ENCODE measurements at places on chromosomes 16 and 17.
A peak's percentile ranks its signal among the peaks of the same experiment; 100 is the strongest.

- peak; percentile 22 for DNase-seq
These were observed 40.2 kb downstream of the SMG6 start for GRCh38 chr17:2263183-2264066.

DNA sequence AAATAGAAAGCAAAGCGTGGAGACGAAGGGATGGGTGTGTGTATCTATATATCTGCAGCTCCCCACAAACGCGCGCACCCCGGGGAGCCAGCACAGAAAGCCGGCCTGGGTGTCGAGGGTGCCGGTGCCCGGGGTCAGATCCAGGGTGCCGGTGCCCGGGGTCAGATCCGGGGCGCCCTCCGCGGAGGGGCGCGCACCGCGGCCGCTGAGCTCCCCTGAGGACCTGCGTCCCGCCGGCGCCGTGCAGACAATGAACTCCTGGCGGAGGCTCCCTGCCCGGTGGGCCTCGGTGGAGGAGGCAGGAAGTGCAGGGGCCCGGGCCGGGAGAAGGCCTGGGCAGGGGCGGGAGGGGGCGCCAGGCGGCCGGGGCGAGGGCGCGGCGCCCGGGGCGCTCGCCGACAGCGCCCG lies 1.1 kb downstream of the ZNF423 start:
- DNase-seq, result peak; percentile 48

GRCh38 chr16:2174396-2175131 lies 19.0 kb downstream of the TRAF7 start:
- DNase-seq, result no peak

GRCh38 chr16:15856901-15857698 lies at the start of gene MYH11:
MYH11 (minus strand) TSS chr16:15857028; CDS start chr16:15838252, 18,776 bp downstream.
- DNase-seq, result no peak

- no peak for DNase-seq
These were observed 27.0 kb downstream of the ABCC12 start for GRCh38 chr16:48128769-48129168.

DNA sequence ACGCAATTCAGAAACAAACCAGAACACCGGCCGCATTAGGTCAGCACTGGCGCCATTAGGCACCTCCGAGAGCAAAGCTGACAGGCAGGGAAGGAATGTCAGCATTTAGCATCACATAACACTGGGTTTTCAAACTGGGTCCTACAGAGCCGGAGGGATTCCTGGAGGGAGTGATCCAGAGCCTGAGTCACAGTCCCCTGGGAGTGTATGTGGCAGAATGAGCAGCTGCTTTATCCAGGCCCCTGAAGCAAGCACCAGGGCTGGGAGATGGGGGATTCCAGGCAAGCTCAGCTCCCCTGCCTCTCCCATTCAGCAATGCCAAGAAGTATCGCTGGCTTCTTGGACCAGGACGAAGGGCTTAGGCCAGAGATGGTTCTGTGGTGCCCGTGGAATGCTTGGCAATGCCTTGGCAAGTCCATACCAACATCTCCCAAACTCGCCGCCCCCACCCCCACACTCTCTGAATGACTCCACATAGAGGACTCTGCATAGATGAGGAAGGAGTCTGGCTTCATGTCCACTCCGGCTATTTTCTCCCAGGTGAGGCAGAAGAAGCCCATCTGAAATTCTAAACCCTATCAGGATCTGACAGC lies 20.4 kb downstream of the GAS7 start:
- peak; percentile 98 for DNase-seq
